ENCODE measurements at places on chromosomes 2 and 18.

- DNase-seq: no peak
Measured at GRCh38 chr2:69704446-69704845, 37.5 kb upstream of the ANXA4 start.

- DNase-seq: no peak
Measured at GRCh38 chr2:74778381-74779264, 55.3 kb upstream of the HK2 start.

- DNase-seq: no peak
Measured at GRCh38 chr18:23812546-23813440, 123.5 kb downstream of the LAMA3 start.

GRCh38 chr2:26599387-26599786, 41.8 kb downstream of the CIB4 start:
- no peak for DNase-seq

DNA sequence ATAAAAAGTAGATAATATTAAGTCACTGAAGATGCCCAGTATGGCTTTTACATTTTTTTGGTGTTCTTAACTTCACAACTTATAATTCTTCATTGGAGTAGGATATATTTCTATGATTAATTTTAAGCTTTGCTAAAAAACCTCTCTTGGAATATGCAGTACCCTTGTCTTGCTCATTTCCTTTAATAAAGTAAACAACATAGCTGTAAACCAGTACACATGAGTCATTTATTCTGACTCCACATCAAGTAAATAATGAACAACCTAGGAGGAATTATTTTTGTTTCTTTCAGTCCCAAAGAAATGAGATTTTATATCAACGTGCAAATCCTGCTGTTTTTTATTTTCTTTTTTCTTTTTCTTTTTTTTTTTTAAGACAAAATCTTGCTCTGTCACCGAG, 869.1 kb downstream of the CNTNAP5 start:
- no peak for DNase-seq

- DNase-seq: no peak
Measured at GRCh38 chr2:66587216-66587615, 152.3 kb downstream of the MEIS1 start.

DNA sequence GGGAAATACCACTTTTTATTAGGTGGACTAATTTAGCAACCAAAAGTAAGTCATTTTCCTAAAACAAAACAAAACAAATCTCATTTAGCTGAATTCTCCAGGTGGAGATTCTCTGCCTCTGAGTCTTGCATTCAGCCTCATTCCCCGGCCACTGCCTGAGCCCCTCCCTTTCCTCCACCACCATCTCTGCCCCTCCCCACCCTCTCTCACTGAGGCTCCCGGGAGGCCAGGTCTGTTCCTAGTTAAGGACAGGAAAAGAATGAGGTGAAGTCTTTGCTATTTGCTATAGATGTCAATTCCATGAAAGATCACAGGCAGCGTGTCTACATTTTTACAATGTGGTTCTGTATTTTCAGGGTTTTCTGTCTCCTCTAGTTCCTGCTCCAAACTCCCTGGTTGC, 83.0 kb upstream of the SOX11 start:
- no peak for DNase-seq

- DNase-seq: no peak
Measured at GRCh38 chr2:10437806-10438205, 10.3 kb downstream of the ODC1 start.

DNA sequence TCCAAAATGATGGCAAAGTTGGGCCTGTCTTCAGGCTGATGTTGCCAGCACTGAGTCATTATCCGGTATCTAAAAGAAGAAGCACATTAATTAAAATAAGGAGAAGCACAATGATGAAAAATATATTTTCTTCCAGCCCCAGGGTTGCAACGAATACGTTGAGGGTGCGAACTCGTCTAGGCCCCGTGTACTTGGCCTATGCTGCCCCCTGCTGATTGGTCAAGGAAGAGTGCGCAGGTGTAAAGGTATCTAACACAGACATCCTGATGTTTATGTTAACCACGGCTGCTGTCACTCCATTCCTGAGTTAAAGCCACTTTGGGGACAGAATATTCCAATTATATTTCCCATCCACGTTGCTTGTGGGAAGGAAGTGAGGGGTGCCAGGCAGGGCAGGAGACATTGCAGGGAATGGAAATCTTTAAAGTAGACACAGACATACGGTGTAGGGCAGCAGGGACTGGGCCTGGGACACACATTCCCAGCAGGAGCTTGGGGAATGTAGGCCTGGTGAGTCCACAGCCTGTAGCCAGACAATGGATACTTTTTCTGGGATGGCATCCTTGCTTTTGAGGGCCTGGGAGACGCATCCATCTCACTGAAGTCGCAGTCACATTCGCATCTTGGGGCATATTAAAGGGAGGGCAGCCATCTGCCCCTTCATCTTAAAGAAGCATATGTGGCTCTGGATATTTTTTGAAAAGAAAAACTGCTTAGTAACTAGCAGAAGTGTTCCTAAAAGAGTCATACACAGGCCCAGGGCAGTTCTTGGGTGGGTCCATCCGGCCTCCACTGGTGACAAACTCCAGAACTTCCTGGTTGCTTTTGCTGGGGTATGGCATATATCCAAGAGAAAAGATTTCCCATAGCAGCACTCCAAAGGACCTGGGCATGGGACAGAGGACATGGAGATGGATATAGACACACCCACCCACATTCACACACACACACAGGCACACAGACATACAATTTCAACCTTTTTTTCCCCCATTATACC, 81.9 kb downstream of the CLIP4 start:
- DNase-seq: peak; percentile 73

DNA sequence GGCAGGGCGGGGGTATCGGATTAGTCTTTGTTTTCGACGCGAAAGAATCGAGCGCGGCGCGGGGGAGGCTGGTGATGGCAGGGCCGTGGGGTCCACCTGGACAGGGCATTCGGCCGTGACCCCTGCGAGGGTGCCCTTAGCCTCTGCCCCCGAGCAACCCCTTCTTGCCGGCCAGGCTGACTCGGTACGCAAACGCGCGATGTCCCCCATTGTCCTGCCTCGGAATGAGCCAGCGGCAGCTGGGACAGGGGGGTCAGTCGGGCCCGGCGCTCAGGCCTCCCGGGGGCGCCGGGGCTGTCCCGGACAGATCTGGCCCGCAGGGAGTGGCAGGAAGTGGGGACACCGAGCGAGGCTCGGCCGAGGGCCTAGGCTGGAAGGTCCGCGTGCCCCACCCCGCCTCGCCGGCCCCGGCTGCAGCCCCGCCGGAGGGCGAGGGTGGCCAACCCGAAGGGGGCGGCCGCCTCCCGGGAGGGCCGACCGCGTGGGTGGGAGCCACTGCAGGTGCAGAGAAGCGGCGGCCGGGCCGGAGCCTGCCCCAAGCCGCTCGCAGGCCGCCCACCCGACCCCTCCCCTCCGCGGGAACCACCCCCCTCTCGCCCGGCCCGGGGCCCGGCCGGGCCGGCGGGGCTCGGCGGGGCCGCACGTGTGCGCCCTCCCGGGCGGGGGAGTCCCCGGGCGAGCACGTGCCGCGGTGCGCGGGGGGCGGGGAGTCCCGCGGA, at the start of gene TET3:
Gene TET3, plus strand, starts transcription at position 708 of the 719 bp plus-strand sequence. CDS start 1,494 bp downstream, outside the sequence.
- DNase-seq: peak; percentile 65

GRCh38 chr2:105180491-105180972, 61.0 kb upstream of the GPR45 start:
- no peak for DNase-seq

DNA sequence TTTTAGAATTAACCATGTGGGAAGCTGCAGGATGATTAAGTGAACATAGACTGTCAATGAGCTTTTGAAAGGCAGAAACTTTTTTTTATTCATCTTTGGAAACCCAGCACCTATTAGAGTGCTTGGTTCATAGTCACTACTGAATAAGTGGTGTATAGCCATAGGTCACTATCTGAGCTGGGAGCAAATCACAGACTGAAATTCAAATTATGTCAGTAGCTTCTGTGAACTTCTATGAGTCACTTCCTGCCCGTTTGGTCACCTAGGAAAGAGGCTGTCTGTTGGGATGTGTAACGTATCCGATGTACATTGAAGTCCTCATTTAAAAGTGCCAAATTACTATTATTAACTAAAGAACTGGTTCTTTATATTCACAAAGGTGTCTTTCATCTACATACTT, 20.5 kb upstream of the SLC40A1 start:
- DNase-seq: no peak

DNA sequence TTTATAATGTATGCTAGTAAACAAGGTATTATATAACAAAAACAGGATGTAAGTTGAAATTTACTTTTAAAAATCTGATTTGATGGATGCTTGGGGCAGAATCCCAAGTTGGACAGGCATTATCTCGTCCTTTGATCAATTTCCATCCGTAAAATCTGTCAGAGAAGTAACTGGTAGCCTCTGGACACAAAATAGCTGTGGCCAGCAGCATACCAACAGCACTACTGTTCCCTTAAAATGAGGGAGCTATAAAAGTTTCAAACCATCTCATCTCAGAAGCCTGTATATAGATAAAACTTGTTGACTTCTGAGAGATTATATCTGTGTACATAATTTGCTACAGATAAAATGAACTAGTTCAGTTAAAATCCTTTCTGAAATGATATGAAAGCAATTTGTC, 14.7 kb upstream of the METAP1D start:
- DNase-seq: no peak

DNA sequence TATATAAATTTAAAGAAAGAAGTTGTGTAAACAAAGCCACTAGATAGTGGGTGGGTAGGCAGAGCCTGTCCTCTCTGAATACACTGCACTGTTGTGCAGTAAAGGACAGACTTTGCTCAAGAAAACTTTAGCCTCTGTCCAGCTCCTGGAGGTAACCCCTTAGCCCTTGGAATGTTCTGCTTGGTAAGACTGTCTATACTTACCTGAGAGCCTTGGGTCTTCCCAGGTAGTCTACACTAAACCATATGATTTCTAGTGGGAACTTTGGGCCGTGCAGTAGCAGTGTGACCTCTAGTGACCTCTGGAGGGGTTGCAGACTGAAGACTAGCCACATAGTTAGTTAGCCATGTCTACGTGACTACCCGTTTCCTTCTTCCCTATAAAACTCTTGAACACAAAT, 678.3 kb upstream of the NRXN1 start:
- no peak for DNase-seq

DNA sequence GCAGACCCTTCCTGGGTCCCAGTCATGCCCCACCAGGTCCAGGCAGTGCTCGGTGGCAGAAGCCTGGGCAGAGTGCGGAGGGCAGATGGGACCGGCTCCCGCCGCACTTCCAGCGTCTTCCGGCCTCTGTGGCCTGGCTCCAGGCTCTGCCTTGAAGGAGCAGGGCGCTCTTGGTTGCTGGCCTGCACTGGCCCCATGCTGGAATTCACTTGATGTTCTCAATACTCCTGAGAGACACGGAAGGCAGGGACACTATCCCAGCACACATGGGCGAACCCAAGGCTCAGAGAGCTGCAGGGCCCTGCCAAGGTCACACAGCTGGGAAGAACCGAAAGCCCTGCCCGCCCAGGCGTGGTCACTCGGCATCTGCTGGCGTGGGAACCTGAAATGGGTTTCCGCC, 87.6 kb upstream of the ODC1 start:
- no peak for DNase-seq

- DNase-seq: peak; percentile 7
Measured at GRCh38 chr2:176931588-176932563, 280.7 kb upstream of the HNRNPA3 start.

DNA sequence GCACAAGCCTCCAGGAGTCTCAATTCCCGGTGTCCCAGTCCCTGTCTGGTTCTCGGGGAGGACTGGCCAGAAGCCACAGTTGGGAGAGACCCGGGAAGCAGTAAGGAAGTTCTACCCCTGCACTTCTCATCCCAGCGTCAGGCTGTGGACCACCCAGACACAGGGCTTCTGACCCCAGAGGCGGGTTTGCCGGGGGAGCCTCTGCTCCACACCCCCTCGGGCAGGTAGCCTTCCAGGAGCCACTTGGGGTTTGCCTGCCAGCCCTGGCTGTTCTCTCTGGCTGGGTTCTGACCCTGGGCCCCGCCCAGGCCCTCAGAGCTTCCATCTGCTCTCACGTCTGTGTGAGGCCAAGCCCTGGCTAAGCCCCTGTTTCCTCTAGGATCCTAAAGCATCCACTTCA, 94.4 kb upstream of the GPC1 start:
- DNase-seq: no peak

DNA sequence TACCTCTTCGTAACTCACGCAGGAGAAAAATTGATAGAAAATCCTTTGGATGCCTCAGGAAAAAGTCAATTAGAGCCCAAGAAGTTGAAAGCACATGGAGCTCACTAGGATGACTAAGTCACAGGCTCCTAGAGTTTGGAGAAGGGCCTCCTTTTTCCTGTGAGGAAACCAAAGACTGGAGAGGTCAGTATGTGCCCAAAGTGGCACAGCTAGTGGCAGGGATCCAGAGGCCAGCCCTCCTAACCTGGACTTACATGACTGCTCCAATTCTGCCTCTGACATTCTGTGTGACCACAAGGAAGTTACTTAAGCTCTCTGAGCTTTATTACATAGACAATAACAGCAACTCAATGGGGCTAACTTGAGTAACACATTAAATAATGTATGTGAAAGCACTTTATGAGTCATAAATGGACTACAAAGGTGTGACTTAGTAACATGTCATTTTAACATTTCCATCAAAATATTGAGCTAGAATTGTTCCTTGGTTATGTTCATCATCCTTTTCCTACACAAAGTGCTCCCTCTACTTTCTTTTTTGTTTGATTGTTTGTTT, 91.6 kb downstream of the DHRS9 start:
- no peak for DNase-seq

- no peak for DNase-seq
Measured at GRCh38 chr2:236273126-236273525, 8.9 kb upstream of the ASB18 start.

DNA sequence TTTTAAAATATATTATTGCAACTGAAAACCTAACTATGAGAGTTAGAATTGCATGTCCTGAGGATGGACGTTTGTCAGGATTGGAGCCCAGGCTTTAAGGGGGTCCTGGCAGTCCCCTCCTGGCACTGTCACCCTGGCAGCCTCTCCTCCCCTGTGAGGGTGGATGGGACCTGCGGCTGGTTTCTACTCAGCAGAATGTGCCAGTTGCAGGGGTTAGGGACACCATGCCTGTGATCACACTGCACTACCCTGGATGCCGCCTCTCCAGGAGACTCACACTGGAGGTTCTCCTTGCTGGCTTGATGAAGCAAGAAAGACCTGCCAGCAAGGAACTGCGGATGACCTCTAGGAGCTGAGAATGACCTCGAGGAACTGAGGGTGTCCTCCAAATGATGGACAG, 356.7 kb upstream of the MYT1L start:
- DNase-seq: no peak

- no peak for DNase-seq
Measured at GRCh38 chr2:171134624-171135230, 26.0 kb downstream of the TLK1 start.

DNA sequence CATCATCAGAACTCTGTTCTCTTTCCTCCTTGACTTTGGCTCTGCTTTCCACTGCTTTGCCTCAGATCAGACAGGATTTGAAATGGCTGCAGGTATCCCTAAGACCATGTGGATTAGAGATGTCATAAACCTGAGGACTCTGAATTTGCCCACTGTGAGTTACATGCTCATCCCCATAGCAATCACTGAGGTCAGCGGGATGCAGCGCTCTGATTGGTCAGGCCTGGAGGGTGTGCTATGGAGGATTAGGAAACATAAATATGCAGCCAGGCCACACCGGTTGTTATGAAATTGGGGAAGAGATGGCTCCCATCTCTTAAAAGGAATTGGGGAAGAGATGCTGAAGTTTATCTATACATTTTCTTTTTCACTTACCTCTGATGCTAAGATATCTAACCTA, 73.7 kb upstream of the DNAJC10 start:
- no peak for DNase-seq

Measured in stimulated activated CD4-positive, alpha-beta T cell treated with anti-CD3 and anti-CD28 coated beads, TNF-alpha, amount 100 ng/mL, for 24 hours (primary cell).